ENCODE measurements at places on chromosomes 16 and 17.

DNA sequence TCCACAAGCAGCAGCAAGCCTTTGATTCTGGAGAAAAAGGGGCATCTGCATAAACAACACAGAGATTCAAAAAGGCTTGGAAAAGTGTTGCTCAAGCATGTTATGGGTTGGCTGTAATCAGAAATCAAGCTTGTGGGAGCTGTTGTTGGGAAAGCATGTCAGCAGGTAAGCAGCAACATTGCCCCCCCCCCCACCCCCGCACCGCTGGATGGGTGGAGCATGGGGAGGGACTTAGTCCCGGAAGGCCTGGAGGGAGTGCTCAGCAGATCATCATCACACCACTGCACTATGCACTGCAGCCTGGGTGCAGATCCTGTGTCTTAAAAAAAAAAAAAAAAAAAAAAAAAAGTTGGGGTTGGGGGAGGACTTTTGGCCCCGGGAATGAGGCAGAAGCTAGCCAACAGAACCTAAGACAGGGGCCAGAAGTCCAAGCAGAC is 16.8 kb upstream of the AKAP1 start:
- no peak for DNase-seq

- DNase-seq, result peak; percentile 94
Measured at GRCh38 chr16:29029168-29029994, 44.5 kb downstream of the LAT start.

GRCh38 chr16:22642416-22643088 is 131.9 kb downstream of the NPIPB5 start:
- DNase-seq, result no peak

- DNase-seq, result no peak
Measured at GRCh38 chr17:41683441-41684007, 5.2 kb upstream of the EIF1 start.

GRCh38 chr16:65249768-65250167 is 127.9 kb upstream of the CDH11 start:
- no peak for DNase-seq

DNA sequence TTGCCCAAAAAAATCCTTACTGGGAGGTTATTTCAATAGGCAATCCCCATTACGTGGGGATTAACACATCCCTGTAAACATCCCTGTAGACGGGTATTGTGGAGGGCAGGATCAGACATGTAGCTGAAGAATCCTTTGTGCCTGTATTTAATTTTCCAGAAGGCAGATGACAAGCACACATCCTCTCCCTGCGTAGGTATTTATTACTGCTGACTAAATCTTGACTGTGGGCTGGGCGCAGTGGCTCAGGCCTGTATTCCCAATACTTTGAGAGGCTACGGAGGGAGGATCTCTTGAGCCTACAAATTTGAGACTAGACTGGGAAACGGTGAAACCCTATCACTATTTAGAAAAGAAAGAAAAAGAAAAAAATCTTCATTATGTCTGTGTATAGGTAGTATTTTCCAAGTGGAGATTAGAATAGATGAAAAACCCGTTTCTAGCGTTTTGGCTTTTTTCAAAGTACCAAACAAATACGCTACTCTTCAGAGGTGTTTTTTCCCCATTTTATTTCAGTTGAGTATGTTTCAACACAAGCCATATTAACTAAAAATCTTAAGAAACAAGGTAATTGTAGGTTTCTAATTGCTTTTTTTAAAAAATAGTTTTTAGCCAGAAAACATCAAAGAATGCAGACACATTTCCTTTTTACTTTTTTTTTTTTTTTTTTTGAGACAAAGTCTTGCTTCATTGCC is 1.5 kb upstream of the MARF1 start:
- no peak for DNase-seq

DNA sequence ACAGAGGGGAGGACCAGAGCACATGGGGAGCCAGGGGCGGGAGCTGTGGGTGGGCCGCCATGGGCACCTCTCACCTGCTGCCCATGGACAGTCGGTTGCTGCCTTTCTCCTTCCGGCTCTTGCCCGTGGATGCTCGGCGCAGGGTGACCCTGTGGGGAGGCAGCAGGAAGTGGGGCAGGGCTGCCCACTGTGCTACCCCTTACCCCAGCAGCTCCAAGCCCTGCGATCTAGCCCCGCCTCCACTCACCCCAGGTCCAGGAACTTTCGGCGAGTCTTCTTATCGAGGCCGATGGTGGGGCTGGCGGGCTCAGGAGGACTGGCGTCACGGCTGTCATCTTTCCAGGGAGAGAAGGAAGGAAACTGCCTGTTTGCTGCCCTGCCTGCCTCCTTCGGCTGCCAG is 14.2 kb downstream of the SAMD14 start:
- DNase-seq, result no peak

- no peak for DNase-seq
Measured at GRCh38 chr16:12742741-12743140, 60.9 kb downstream of the CPPED1 start.

GRCh38 chr16:30934827-30935557 is 11.6 kb downstream of the FBXL19 start:
- DNase-seq, result peak; percentile 69

DNA sequence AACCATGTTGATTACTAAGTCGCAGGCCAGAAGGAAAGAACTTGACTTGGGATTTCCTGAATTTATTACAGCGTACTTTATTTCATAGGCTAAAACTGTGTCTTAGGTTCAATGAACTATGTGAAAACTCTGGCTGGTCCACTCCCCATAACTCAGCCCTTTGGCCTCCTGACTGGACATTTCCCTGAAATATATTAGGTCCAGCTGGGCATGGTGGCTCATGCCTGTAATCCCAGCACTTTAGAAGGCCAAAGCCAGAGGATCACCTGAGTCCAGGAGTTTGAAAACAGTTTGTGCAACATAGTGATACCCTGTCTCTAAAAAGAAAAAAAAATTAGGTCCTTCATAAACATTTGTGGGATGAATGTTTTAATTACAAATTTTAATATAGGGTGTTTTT is 97.0 kb downstream of the CYLD start:
- DNase-seq, result no peak
